ENCODE measurements at places on chromosomes 1 and 21. TPM values are rescaled to one million over a fixed set of nuclear protein-coding genes. Genes with fewer than 3 reads are reported as not detected.

DNA sequence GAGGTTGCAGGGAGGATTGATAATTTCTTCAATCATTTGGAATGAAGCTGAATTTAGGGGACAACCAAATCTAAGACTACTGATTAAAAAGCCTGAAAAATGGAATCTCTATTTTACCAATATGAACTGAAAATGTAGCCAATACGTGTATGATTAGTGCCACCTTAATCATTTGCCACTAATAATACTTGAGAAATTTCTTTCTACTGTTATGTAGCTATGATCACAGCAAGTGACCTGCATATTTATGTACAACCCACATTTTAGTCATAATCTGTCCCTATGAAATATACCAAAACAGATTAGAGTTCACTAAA, 6.5 kb downstream of the COLGALT2 start:
- peaks cover 5% of the 10 kb centered on the region for H3K27me3 ChIP-seq
- no peaks in the 10 kb centered on the region for H3K4me1 ChIP-seq
- no peak for DNase-seq
- no peaks in the 10 kb centered on the region for H3K36me3 ChIP-seq
- H3K4me3 ChIP-seq = no peak overlapping the region

- peaks cover 4% of the 10 kb centered on the region for H3K36me3 ChIP-seq
- H3K27me3 ChIP-seq = peaks cover 3% of the 10 kb centered on the region
- DNase-seq = no peak
- H3K4me3 ChIP-seq = no peak overlapping the region
- H3K4me1 ChIP-seq = no peaks in the 10 kb centered on the region
These were observed 151.0 kb downstream of the ST6GALNAC5 start for GRCh38 chr1:77018311-77018710.

- no peak overlapping the region for H3K4me3 ChIP-seq
- H3K27ac ChIP-seq = no peak overlapping the region
- H3K27me3 ChIP-seq = peaks cover 4% of the 10 kb centered on the region
- no peak for DNase-seq
- H3K4me1 ChIP-seq = no peaks in the 10 kb centered on the region
- peaks cover 7% of the 10 kb centered on the region for H3K36me3 ChIP-seq
These were observed 224.4 kb downstream of the DSCAM start for GRCh38 chr21:40622531-40622930.

- no peak for DNase-seq
- H3K36me3 ChIP-seq = peaks cover 33% of the 10 kb centered on the region
- peak overlapping the region; percentile 13 for H3K4me3 ChIP-seq
- peaks cover 61% of the 10 kb centered on the region for H3K4me1 ChIP-seq
These were observed 31.8 kb downstream of the SDCCAG8 start for GRCh38 chr1:243287652-243288051.

DNA sequence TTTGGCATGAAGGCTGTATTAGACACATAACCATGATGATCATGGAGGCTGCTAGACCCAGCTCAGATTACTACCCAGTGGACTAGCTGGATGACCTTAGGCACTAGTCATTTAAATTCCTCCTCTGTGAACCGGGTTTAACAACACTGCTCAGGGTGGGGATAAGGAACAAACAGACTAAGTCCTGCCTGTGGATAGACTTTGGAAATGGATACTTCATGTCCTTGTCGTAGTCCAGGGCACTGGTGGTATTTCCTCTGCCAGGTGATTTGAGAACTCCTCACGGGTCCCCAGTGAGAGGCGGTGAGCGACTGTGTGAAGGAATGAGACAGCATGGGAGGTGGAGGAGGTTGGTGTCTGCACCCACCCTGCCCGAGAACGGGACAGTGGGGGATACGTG, 72.9 kb upstream of the SELENON start:
- no peak for DNase-seq
- peaks cover 3% of the 10 kb centered on the region for H3K36me3 ChIP-seq
- peaks cover 3% of the 10 kb centered on the region for H3K27me3 ChIP-seq
- no peak overlapping the region for H3K4me3 ChIP-seq
- H3K27ac ChIP-seq = peak overlapping the region; percentile 22

GRCh38 chr1:204181116-204181515, 15.0 kb upstream of the REN start:
- no peak for DNase-seq
- H3K27me3 ChIP-seq = peaks cover 2% of the 10 kb centered on the region
- no peaks in the 10 kb centered on the region for H3K4me1 ChIP-seq
- no peaks in the 10 kb centered on the region for H3K36me3 ChIP-seq
- H3K4me3 ChIP-seq = no peak overlapping the region

DNA sequence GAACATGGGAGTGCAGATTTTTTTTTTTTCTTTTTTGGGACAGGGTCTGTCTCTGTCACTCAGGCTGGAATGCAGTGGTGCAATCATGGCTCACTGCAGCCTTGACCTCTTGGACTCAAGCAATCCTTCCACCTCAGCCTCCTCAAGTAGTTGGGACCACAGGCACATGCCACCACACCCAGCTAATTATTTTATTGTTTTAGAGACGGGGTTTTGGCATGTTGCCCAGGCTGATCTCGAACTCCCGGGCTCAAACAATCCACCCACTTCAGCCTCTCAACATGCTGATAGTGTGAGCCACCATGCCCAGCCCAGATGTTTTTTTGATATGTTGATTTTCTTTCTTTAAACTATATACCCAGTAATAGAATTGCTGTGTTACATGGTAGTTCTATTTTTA, 57.7 kb downstream of the RGSL1 start:
- no peaks in the 10 kb centered on the region for H3K27me3 ChIP-seq
- H3K27ac ChIP-seq = no peak overlapping the region
- peaks cover 3% of the 10 kb centered on the region for H3K36me3 ChIP-seq
- no peak overlapping the region for H3K4me3 ChIP-seq

- H3K27ac ChIP-seq = no peak overlapping the region
- peak overlapping the region; percentile 70 for H3K4me3 ChIP-seq
- H3K36me3 ChIP-seq = no peaks in the 10 kb centered on the region
- no peak for DNase-seq
- H3K4me1 ChIP-seq = peaks cover 10% of the 10 kb centered on the region
These were observed 92.6 kb upstream of the CASZ1 start for GRCh38 chr1:10888791-10889649.

DNA sequence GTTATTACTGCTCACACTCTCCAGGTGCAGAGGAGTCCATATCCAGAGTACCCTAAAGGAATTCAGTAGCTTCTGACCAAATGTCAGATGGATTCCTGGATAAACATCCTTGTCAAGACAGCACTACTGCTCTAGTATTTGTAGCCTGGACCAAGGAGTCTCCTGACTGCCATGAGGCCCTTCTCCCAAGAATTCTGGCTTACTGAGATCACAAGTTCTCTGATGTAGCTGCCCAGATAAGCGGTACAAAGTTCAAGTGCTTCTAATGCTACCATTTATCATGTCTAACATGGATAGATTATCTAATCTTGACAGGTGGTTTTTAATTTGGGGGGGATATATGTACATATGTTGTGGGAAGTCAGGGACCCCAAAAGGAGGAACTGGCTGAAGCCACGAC, 196.6 kb upstream of the HMCN1 start:
- no peaks in the 10 kb centered on the region for H3K36me3 ChIP-seq
- H3K27ac ChIP-seq = no peak overlapping the region
- peaks cover 14% of the 10 kb centered on the region for H3K4me1 ChIP-seq

GRCh38 chr1:176880955-176881595, 283.4 kb downstream of the ASTN1 start:
- peak; percentile 79 for DNase-seq
- no peaks in the 10 kb centered on the region for H3K27me3 ChIP-seq
- H3K4me3 ChIP-seq = no peak overlapping the region
- peaks cover 35% of the 10 kb centered on the region for H3K36me3 ChIP-seq

- H3K4me3 ChIP-seq = no peak overlapping the region
- H3K27me3 ChIP-seq = peaks cover 7% of the 10 kb centered on the region
- no peak overlapping the region for H3K27ac ChIP-seq
- H3K36me3 ChIP-seq = no peaks in the 10 kb centered on the region
- H3K4me1 ChIP-seq = peaks cover 13% of the 10 kb centered on the region
- DNase-seq = no peak
These were observed 42.4 kb downstream of the NENF start for GRCh38 chr1:212475151-212475550.

- H3K4me3 ChIP-seq = no peak overlapping the region
- no peak for DNase-seq
- H3K36me3 ChIP-seq = peaks cover 37% of the 10 kb centered on the region
These were observed 11.9 kb downstream of the PACC1 start for GRCh38 chr1:212402666-212403321.

Gene NOL9
- 26.9 TPM for total RNA-seq

Gene SLAMF9
- total RNA-seq = not detected

Gene MED8
- total RNA-seq = 19.5 TPM

Gene RIPPLY3
- 86.4 TPM for total RNA-seq

Gene BMP8A
- not detected for total RNA-seq

Gene PSMB2
- total RNA-seq = 69.9 TPM

Gene S100A1
- total RNA-seq = not detected

Gene SH2D5
- total RNA-seq = 0.26 TPM
